Activated naive CD8-positive, alpha-beta T cell treated with anti-CD3 and anti-CD28 coated beads, Interleukin-2, amount 10 ng/mL, durations not matched to agents 7 days and 5 days (primary cell): ENCODE measurements at places on chromosomes 2 and 18. TPM values are rescaled to one million over a fixed set of nuclear protein-coding genes. Genes with fewer than 3 reads are reported as not detected.

DNA sequence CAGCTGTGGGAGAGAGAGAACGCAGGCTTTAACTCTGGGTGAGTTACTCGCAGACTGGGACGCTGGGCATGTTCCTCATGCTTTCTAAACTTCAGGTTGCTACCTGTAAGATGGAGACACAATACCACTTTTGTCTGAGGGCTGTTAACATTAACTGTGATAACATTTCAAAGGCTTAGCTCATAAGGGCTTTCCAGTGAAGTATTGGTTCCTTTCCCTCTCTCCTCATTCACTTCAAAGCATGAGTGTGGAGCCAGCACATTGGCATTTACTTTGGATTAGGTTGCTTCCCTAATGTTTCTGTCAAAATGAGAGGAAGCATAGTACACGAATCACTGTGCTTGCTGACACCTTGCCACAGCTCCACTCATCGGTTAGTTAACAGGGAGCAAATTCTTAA is 30.2 kb downstream of the INSIG2 start:
- no peaks in the 10 kb centered on the region for H3K27me3 ChIP-seq
- H3K36me3 ChIP-seq: peaks cover 9% of the 10 kb centered on the region
- no peak for DNase-seq
- no peak overlapping the region for H3K27ac ChIP-seq

ARHGAP28 gene
- total RNA-seq: not detected

DNA sequence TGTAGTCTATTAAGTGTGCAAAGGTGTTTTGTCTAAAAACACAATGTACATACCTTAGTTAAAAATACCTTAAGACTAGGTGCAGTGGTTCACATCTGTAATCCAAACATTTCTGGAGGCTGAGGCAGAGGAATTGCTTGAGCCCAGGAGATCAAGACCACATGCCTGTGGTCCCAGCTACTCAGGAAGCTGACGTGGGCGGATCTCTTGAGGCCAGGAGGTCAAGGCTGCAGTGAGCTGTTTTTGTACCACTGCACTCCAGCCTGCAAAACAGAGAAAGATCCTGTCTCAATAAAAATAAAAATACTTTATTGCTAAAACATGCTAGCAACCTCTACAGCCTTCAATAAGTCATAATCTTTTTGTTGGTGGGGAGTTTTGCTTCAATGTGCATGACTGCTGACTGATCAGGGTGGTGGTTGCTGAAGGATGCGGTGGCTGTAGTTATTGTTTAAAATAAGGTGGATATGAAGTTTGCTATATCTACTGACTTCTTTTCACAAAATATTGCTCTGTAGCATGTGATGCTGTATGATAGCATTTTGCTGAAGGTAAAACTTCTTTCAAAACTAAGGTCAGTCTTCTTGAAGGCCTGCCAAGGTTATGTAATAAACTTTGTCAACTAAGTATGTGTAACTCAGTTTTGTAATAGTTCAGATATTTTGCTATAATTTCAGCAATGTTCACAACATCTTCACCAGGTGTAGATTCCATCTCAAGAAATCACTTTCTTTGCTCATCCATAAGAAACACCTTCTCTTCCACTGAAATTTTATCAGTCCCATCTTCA is 1238.0 kb upstream of the NRXN1 start:
- no peaks in the 10 kb centered on the region for H3K4me1 ChIP-seq
- no peak overlapping the region for H3K27ac ChIP-seq
- H3K27me3 ChIP-seq: no peaks in the 10 kb centered on the region

GRCh38 chr2:101823859-101824258 is 126.4 kb downstream of the MAP4K4 start:
- H3K36me3 ChIP-seq: peaks cover 16% of the 10 kb centered on the region
- no peak overlapping the region for H3K4me3 ChIP-seq
- no peaks in the 10 kb centered on the region for H3K27me3 ChIP-seq
- no peak overlapping the region for H3K27ac ChIP-seq
- no peak for DNase-seq
- H3K4me1 ChIP-seq: peaks cover 47% of the 10 kb centered on the region

CTLA4 gene
- total RNA-seq: 7.3 TPM

GRCh38 chr2:232871418-232871834 is 1.4 kb downstream of the SNORC start:
- no peaks in the 10 kb centered on the region for H3K36me3 ChIP-seq
- H3K27ac ChIP-seq: no peak overlapping the region
- no peak overlapping the region for H3K4me3 ChIP-seq
- DNase-seq: no peak
- H3K4me1 ChIP-seq: peaks cover 5% of the 10 kb centered on the region

SERPINB8 gene
- total RNA-seq: 7.3 TPM

GRCh38 chr2:10036095-10036884 is 7.1 kb upstream of the KLF11 start:
- no peak overlapping the region for H3K27ac ChIP-seq
- peaks cover 2% of the 10 kb centered on the region for H3K4me1 ChIP-seq
- no peaks in the 10 kb centered on the region for H3K36me3 ChIP-seq
- peaks cover 21% of the 10 kb centered on the region for H3K27me3 ChIP-seq

DNA sequence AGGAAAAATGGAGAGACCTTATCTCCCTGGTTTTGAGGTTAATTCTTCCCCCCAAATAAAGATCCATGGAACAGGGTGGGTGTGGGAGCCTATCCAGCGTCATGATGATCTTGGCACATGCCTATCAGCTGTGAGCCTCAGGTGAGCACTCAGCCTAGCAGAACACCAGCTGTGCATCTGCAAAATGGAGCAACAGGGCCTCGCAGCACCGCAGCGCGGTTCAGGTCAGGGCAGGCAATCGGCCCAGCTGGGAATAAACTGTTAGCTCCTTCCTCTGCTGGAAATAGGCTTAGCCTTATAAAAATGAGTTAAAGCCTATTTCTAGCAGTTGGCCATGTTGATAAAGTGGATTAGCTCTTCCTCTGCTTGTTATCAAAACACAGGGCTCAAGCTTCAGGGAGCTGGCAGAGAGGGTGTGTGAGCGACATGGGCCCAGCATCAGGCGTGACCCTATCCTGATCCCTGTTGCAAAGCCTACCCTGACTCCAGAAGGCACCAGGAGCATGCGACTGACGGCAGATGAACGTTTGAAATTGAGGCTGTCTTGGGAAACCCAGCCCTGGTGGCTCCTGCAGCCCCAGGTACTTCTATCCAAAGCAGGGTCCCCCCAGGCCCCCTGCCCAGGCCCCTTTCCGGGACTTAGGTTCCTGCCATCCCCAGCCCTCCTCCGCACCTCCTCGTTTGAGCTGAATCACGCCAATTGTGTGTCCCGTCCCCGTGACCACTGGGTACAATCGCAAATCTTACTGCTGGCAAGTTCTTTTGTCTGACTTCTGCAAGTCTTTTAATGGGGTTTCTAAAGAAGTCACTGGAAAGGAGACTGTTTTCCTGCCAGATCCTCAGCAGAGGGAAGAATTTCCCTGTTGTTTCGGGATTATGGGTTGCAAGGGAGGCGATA is 35.4 kb downstream of the ARHGEF4 start:
- no peaks in the 10 kb centered on the region for H3K36me3 ChIP-seq
- peaks cover 13% of the 10 kb centered on the region for H3K27me3 ChIP-seq
- H3K4me1 ChIP-seq: no peaks in the 10 kb centered on the region
- H3K4me3 ChIP-seq: no peak overlapping the region

TOGARAM2 gene
- total RNA-seq: 5.2 TPM

DNA sequence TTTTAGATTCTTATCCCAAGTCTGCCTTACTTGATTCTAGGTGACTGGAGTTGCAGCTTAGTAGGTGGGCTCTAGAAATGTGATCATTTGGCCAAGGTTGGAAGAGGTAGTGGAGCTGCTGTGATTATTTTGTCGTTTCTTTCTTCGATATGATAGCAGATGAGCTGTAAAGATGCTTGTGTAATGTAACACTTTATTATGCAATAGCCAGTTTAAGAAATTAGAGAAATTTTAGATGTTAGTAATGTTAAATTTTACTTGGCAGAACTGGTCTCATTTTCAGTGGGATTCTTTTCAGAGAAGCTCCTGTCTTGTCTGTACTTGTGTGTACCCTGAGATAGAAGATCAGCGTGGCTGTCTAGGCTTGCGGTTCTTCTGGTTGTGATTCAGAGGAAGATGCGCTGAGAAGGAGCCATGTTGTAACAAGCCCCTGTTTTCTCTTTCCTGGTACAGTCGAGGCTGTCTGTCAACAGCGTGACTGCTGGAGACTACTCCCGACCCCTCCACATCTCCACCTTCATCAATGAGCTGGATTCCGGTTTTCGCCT is 9.3 kb downstream of the TSN start:
- H3K27ac ChIP-seq: no peak overlapping the region
- peaks cover 2% of the 10 kb centered on the region for H3K4me1 ChIP-seq
- no peaks in the 10 kb centered on the region for H3K27me3 ChIP-seq
- no peak for DNase-seq

DNA sequence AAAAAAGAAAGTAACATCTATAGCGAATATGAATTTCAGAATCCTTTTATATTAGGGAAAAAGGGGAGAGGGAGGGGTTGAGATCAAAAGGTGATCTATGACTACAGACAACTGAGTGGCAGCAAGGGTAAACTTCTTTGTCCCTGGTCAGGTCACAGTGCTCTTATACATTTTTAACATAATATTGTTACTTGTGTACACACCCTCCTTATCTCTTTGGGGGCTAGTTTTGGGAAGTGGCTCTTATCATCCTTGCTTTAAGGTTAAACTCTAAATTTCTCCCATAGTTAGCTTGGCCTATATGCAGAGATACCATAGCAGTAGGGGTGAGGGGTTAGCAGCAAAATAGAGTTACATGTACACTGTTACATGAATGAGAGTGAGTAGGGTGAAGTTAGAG is 31.6 kb upstream of the ATG16L1 start:
- no peaks in the 10 kb centered on the region for H3K36me3 ChIP-seq
- H3K27ac ChIP-seq: no peak overlapping the region
- DNase-seq: no peak
- H3K4me3 ChIP-seq: no peak overlapping the region

- peaks cover 4% of the 10 kb centered on the region for H3K36me3 ChIP-seq
- no peak overlapping the region for H3K27ac ChIP-seq
- H3K4me1 ChIP-seq: peaks cover 5% of the 10 kb centered on the region
- H3K4me3 ChIP-seq: no peak overlapping the region
- DNase-seq: no peak
Measured at GRCh38 chr18:26540043-26540628, 8.2 kb downstream of the KCTD1 start.

- no peaks in the 10 kb centered on the region for H3K4me1 ChIP-seq
- no peaks in the 10 kb centered on the region for H3K36me3 ChIP-seq
- no peaks in the 10 kb centered on the region for H3K27me3 ChIP-seq
- DNase-seq: no peak
- H3K4me3 ChIP-seq: no peak overlapping the region
Measured at GRCh38 chr2:83368916-83369315, 1090.2 kb downstream of the SUCLG1 start.

GRCh38 chr2:27942612-27943547 is 52.4 kb downstream of the BABAM2 start:
- DNase-seq: no peak
- no peak overlapping the region for H3K4me3 ChIP-seq
- no peak overlapping the region for H3K27ac ChIP-seq
- H3K27me3 ChIP-seq: no peaks in the 10 kb centered on the region
- H3K4me1 ChIP-seq: peaks cover 13% of the 10 kb centered on the region
- H3K36me3 ChIP-seq: peaks cover 20% of the 10 kb centered on the region

- no peak overlapping the region for H3K27ac ChIP-seq
- no peaks in the 10 kb centered on the region for H3K27me3 ChIP-seq
- DNase-seq: no peak
- H3K36me3 ChIP-seq: no peaks in the 10 kb centered on the region
- no peak overlapping the region for H3K4me3 ChIP-seq
Measured at GRCh38 chr2:114814355-114814754, 371.9 kb downstream of the DPP10 start.

DNA sequence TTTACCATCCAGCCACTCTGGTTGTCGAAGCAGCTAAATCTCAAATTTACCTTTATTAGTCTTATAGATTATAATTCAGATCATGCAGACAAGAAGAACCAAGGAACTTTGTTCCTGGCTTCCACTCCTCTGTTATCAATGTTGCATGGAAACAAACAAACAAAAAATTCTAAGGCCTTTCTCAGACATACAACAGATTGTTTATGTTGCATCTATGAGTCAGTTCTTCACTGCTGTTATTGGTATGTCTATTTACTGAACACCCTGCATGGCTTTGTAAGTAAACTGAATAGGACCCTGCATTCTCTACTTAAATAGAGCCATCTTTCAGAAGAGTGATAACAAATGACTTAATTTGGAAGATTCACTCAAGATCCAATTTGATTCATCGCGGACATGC is 1.6 kb upstream of the ANKRD44 start:
- H3K27ac ChIP-seq: peak overlapping the region; percentile 86
- H3K4me3 ChIP-seq: peak overlapping the region; percentile 86
- H3K27me3 ChIP-seq: no peaks in the 10 kb centered on the region
- H3K36me3 ChIP-seq: peaks cover 17% of the 10 kb centered on the region
- H3K4me1 ChIP-seq: peaks cover 44% of the 10 kb centered on the region

ADCYAP1 gene
- not detected for total RNA-seq

- H3K4me3 ChIP-seq: peak overlapping the region; percentile 63
- peaks cover 76% of the 10 kb centered on the region for H3K4me1 ChIP-seq
- peaks cover 8% of the 10 kb centered on the region for H3K36me3 ChIP-seq
- H3K27me3 ChIP-seq: no peaks in the 10 kb centered on the region
- no peak for DNase-seq
Measured at GRCh38 chr2:136051725-136052048, 66.3 kb upstream of the DARS1 start.

- no peaks in the 10 kb centered on the region for H3K36me3 ChIP-seq
- no peaks in the 10 kb centered on the region for H3K27me3 ChIP-seq
- no peak for DNase-seq
Measured at GRCh38 chr2:104678181-104678580, 175.7 kb upstream of the POU3F3 start.

DNA sequence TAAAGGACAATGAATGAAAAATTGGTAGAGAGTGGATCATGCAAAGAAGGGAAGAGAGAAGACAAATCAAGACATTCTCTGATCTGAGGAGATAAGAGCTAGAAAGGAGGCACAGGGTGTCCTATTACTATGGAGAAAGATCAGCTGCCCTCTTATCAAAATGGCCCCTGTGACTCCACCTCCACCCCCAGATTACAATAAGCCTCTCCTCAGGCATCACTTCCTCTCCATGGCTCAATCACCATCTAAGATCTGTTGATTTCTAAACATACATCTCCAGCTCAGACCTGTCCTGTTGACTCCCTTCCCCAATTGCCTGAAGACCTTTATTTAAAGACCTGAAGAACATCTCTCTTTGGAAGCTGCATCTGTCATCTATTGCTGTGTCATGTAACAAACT is 43.2 kb downstream of the SP100 start:
- no peaks in the 10 kb centered on the region for H3K27me3 ChIP-seq
- H3K27ac ChIP-seq: peak overlapping the region; percentile 60
- H3K4me3 ChIP-seq: no peak overlapping the region
- H3K36me3 ChIP-seq: peaks cover 86% of the 10 kb centered on the region
